Activated gamma-delta T cell treated with anti-CD3 and anti-CD28 coated beads, Interleukin-2, amount 50 U/mL, for 16 hours (primary cell): ENCODE measurements at places on chromosomes 13 and 19.

DNA sequence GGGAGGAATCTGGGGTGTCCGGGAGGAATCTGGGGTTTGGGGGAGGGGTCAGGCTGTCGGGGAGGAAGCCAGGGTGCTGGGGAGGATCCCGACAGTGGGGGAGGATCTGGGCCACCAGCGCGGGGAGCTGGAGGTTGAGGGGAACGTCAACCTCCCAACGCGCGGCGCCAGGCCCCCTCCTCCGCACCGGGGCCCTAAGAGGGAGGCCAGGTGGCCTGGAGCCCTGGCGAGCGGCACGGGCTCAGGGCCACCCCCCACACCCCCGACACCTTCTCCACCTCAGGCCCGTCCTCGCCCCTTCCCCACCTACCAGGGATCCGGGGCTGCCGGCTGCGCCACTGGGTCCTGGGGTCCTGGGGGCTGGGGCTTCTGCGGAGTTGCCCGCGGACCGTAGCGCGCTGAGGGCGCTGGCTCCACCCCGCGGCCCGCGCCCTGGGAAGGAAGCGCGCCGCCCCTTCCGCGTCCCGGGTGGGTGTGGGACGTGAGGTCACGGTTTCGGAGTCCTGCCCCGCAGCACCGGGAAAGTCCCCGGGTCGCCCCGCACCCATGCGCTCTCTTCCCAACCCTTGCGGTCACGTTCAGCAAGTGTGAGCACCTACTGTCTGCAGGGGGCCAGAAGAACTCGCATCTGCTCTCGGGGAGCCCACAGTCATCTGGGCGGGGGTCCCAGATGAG is at the start of gene TICAM1:
TICAM1 (minus strand) TSS at position 409 of the 675 bp plus-strand sequence. CDS start 13,335 bp downstream, outside the sequence.
- peak; percentile 69 for DNase-seq

DNA sequence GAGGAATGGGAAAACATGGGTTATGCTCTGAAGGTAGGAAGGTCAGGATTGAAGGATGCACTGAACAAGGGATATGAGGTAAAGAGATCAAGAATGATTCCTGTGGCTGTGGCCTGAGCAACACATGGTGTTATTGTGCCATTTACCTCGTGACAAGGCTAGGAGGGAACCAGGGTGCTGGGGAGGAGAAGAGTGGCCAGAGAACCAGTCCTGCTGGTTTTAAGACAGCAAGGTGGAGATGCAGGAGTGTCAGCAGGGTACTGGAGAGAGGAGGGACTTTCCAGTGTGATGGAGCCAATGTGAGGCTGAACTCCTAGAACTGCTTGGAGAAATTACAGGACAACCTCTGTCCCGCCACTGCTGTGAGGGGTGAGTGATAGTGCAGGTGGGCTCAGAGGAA is 282.4 kb downstream of the MYO16 start:
- DNase-seq: no peak

GRCh38 chr19:32748497-32748896 is 28.9 kb downstream of the TDRD12 start:
- DNase-seq: peak; percentile 2

DNA sequence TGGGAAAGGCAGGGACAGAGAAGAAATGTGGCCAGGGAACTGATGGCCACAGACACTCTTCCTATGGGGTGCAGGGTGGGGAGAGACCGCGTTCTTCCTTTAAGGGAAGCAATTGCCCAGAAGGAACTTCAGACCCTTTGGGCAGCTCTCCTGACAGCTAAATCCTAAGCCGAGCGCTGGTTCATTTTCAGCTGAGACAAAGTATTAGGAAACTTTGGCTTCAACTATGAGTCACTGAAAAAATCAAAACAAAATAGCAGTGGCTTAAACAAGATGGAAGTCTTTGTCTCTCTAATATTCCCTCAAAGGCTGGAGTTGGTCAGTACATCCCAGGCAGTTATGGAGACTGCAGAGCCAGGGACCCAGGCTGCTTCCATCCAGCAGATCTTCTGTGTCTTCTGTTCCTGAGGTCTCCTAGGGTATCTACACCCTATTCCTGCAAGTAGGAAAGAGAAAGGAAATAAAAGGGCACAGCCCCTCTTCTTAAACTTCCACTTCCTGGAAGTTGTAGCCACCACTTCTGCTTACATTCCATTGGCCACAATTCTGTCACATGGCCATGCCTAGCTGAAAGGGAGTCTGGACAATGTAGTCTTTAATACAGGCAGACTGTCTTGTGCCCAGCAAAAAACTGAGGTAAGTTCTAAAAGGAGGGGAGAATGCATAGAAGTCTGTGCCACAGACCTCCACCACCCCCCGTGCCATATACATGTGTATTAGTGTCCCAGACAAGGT is 163.5 kb downstream of the KATNAL1 start:
- no peak for DNase-seq

DNA sequence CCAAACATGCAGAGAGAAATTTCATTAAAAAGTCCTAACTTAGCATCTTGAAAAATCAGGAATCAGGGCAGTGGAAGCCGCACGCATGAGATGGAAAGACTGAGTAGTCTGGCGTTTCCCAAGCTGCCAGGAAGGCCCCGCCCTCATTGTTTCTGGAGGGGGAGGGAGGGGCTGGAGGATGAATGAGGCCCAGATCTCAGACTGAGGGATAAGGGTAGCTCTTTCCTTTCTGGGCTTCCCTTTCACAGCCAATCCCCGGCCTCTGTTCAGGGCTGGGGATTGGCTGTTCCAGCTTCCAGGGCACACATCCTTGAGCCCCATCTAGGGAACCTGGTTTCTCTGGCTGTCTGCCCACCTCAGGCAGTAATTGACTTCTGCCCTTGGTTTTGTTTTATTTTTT is 7.3 kb downstream of the C19orf53 start:
- DNase-seq: no peak

DNA sequence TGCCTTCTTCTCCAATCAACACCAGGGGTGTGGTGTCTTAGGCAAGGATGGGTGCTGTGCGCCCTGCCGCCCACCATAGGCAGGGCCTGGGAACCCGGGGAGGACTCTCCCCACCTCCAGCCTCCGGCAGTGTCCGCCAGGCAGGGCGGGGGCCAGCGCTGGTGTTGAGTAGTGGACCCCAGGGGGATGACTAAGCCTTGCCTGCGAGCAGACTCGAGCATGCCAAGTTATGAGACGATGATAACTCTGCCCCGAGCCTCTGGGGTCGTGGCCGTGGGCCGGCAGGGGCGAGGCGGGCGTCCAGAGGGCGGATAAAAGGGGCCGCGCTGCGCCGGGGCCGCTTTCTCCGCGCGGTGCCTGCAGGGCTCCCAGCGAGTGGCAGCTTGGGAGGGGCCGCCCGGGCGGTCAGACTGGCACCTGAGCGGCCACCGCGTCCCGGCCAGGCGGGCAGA is at the start of gene MEDAG:
MEDAG (plus strand) TSS at position 340 of the 452 bp plus-strand sequence. CDS start 245 bp downstream, outside the sequence.
- no peak for DNase-seq

- no peak for DNase-seq
Measured at GRCh38 chr13:21074546-21074945, 13.2 kb upstream of the LATS2 start.

DNA sequence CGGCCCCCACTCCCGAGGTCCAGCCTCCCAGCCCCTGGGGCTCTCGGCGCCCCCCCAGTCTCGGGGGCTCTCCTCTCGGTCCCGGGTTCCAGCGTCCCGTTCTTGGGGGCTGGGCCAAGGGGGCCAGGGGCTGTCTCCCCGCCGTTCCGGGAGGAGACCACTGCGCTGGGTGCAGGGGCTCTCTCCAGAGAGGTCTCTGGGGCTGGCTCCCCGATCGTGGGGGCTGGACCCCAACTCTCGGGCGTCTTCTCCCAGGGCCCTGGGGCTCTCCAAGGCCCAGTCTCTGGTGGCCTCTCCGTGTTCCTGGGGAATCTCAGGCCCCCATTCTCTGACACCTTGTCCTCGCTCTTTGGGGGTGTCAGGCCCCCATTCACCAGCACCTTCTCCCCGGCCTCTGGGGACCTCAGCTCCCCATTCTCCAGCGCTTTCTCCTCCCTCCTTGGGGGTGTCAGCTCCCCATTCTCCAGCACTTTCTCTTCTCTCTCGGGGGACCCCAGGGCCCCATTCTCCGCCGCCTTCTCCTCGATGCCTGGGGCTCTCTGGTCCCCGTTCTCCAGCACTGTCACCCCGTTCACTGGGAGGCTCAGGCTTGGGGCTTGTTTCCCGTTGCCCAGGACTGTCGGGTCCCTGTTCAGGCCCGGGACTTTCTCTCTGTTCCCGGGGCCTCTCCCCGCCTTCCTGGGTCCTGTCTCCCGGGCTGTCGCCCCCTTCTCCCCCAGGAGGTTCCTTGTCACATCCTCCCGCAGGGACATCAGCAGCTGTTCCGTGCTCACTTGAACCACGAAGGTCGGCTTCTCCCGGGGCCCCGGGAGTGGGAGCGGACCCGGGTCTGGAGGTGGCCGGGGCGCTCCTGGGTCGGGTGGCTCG is 13.7 kb downstream of the LMTK3 start:
- no peak for DNase-seq

DNA sequence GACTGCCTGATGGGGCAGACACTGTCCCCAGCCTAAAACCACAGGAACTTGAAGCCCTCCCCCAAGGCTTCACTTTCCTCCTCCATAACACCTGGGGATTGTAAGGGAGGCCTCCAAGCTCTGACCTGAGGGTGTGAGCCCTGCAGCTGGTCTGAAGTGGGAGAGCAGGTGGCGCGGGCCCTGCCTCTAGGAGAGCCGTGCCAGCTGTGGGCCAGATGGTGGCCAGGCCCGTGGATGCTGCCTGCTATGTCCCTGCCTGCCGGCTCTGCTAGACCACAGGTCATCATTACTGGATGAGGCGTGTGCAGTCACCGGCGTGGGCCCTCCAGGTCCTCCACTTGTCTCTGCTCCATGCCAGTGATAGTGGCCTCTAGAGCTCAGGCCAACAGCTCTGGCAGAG is 3.5 kb upstream of the KLHL26 start:
- DNase-seq: no peak

DNA sequence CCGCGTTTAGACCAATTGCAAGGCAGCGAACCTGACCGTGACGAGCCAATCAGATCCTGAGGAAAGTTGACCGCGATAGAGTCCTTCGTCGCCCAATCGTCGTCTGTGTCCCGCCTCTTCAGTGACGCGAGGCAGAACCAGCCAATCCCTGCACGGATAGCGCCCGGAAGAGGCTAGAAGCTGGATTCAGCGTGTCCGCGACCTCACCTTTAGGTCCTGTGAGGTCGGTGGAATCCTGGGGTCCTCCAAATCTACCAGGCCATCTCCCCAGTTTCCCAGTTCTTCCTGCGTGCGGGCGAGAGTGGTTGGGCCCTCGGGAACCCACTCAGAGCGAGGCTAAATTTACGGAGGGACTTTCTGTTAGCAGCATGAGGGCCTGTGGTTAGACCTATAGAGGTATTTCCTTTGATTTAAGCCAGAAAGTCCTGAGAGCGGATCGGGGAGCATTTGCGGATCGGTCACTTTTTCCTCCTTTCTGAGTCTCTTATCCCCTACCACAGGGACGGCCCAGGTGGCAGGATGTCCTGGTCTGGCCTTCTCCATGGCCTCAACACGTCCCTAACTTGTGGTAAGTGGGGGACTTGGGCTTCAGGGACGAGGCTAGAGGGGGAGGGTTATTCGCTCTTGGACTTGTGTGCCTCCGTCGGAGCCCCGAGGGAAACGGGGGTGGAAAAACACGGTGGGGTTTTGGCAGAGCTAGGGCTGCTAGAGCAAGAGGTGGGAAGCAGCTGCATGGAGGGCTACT is at the start of gene MRPS12:
MRPS12 (plus strand) TSS at position 169 of the 745 bp plus-strand sequence; CDS start at position 520, 351 bp downstream.
- peak; percentile 96 for DNase-seq

DNA sequence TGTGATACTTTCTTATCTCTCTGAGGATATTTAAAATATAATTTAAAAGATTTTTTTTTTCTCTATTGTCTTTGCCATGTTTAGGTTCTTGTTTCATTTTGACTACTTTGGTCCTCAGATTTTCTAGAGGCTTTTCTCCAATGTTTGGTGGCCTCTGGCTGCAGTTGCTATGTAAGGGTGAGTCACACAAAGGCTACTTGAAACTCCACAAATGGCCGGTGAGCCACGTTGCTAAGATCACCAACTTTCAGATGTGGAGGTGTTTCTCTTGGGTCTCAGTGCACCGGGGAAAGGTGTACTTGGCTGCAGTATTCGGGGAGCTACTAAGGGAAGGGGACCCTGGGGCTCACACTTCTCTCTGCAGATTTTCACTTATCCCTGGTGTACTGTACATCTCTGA is 248.1 kb downstream of the HS6ST3 start:
- no peak for DNase-seq

- DNase-seq: no peak
Measured at GRCh38 chr19:51750400-51751094, 1.1 kb downstream of the FPR1 start.

DNA sequence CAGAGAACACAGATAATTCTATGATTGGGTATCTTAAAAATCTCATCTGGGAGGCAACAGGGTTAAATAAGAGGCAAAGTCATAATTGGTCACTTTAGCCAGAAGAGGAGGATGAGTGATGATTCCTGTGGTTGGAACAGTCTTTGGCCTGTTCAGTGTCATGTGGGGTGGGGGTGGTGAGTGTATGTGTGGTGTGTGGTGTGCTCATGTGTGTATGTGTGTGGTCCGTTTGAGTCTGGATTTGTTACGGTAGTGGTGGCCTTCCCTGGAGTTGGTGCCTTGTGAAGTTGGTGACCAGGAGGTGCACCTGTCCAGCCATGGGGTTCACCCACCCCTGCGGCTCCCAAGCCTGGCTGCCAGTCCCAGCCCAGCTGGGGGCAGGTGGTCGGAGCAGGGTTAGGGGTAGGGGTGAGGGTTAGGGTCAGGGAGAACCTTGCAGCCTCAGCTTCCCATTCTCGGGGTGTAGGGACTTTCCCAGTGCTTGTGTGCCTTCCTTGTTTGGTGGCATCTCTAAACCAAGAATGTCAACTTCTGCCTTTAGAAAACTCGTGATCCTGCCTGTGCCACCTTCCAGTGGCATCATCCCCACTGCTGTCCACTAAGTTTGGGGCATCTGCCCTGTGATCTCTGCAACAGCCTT is 97.5 kb downstream of the RAB20 start:
- no peak for DNase-seq

- DNase-seq: no peak
Measured at GRCh38 chr13:29081036-29081435, 260.9 kb downstream of the MTUS2 start.

DNA sequence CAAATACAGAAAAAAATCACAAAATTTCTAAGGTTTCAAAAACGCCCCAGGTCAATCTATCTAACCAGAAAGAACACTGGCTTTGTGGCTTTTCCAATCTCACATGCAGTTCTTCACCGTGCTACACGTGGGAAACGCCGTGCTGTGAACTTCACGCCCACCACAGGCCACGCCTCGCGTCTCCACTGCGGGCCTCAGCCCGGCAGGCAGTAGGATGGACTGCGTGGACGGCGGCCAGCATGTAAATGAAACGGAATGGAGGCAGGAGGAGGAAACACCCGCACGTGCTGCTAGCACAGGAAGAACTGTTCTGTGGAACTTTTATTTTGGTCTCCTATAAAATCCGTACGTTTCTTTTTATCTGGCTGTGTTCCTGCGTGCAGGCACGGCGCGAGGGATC is 23.8 kb downstream of the ZNF787 start:
- DNase-seq: no peak

DNA sequence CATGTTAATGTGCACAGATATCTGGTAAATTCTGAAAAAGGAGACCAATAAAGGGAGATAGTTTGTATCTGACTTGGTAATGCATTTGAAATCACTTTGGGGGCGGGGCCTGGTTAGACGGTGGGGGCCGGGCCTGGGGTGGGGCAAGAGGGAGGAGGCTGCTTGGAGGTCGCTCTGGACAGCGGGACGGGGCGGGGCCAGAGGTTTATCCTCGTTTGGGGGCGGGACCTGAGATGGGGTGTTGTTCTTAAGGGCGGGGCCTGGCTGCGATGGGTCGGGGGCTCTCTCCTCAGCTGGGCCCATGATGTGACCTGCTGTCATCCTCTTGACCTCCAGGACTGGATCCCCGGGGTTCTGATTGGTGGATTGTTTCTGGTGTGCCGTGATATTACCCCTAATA is 4.9 kb upstream of the ZNF808 start:
- no peak for DNase-seq

GRCh38 chr19:447816-448560 is 12.8 kb downstream of the SHC2 start:
- no peak for DNase-seq
